Esophagus squamous epithelium (tissue), 5 donors: ENCODE measurements at places on chromosomes 1 and 21. TPM values are rescaled to one million over a fixed set of nuclear protein-coding genes. Genes with fewer than 3 reads are reported as not detected.

DNA sequence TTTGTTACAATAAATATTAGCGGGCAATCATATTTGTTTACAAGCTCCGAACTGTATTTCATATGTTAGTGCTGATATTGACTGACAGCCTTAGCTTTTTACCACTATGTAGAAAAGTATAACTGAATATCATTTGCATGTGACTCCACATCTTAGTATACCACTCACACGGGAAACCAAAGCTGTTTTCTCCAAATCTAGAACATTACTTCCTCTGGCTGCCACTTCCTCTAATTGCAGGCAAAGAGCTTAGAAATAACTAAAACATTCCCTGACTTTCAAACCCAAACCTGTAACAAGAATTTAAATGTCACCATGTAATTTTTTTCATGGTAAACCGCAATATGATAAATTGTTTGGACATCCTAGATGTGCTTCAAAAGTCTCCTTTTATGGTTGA, 174.7 kb downstream of the LBR start:
- DNase-seq, result no peak

- DNase-seq, result no peak
Measured at GRCh38 chr21:46372014-46372485, 48.1 kb downstream of the PCNT start.

- no peak for DNase-seq
Measured at GRCh38 chr1:160662910-160663309, 16.1 kb upstream of the SLAMF1 start.

- no peak for DNase-seq
Measured at GRCh38 chr1:218748071-218748470, 402.9 kb downstream of the TGFB2 start.

The CFHR1 gene
- total RNA-seq, result not detected

The YY1AP1 gene
- 37.8 TPM for total RNA-seq

The MFAP2 gene
- not detected for total RNA-seq

The AQP10 gene
- total RNA-seq, result not detected
